ENCODE measurements at places on chromosomes 16 and 17.

DNA sequence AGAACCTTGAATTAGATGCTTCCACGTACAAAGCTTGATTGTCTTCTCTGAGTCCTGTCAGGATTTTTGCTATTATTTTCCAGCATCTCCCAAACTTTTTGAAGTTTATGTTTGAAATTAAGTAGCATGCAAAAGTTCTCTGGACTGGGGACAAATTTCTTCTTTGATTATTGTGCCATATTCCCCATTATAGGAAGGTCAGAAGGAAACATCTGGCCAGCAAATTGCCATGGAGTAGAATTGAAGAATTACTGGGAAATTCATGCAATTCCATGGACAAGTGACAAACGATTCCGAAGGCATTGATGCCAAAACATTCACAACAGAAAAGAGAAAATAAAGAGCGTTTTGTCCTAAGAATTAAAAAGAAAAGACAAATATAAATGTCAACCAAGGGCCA lies 737.2 kb downstream of the CDH11 start:
- no peak for DNase-seq

DNA sequence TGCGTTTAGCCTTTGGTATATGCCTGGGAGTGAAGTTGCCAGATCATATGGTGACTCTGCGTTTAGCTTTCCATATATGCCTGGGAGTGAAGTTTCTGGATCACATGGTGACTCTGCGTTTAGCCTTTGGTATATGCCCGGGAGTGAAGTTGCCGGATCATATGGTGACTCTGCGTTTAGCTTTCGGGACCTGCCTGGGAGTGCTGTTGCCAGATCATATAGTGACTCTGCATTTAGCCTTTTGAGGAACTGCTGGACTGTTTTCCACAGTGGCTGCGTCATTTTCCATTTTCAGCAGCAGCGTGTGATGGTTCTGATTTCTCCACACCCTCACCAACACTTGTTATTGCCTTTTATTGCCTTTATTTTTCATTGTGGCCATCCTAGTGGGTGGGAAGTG lies 73.0 kb downstream of the OR1D5 start:
- no peak for DNase-seq

GRCh38 chr16:1575578-1575977 lies 36.3 kb downstream of the IFT140 start:
- DNase-seq: no peak

- no peak for DNase-seq
Observed at GRCh38 chr17:2048805-2049204, 6.1 kb upstream of the HIC1 start.

DNA sequence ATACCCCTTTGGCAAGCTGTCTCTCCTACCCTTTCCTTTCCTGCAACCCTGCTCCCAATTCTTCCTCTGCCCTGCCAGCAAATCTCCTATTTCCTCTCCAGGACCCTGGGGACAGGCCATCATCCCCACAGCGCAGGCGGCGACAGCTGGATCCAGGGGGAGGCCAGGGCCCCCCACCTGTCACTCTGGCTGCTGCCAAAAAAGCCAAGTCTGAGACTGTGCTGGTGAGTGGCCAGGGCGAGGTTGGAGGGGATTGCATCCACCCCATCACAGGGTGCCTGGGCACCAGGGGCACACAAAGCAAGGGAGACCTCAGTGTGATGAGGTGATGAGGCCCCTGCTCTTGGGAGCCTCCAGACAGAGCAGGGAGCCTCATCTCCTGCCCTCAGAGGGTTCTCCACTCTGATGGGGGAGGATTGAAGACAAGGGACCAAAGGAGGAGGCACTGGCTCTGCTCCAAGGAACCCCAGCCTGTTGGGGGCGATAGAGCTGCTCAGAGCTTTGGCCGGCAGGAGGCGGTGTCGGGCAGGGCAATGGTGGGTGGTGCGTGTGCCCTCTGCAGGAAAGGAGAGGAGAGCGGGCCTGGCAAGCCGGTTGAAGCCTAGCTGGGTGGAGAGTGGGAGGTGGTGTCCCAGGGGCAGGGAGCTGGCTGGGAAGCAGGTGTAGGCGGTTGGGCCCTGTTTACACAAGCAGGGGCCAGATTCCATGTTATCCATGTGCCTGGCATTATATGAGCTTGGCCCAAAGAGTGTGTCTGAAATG lies 15.6 kb upstream of the PDK2 start:
- DNase-seq: no peak

DNA sequence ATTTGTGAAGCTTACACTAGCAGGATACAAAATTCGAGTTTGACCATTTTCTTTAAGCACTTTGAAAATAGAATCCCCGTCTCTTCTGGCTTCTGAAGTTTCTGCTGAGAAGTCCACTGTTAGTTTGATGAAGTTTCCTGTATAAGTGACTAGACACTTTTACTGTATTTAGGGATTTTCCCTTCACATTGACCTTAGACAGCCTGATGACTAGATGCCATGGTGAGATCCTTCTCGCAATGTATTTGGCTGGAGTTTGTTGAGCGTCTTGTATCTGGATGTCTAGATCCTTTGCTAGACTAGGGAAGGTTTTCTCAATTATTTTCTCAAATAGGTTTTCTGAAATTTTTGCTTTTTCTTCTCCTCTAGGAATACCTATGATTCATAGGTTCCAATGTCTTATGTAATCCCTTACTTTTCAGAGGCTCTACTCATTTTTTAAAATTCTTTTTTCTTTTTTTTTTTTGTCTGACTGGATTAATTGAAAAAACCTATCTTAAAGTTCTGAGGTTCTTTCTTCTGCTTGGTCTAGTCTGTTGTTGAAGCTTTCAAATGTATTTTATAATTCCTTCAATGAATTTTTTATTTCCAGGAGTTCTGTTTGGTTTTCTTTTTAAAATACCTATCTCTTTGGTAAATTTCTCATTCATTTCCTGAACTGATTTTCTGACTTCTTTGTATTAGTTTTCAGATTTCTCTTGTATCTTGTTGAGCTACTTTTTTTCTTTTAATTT lies 63.7 kb upstream of the ABCC11 start:
- no peak for DNase-seq

DNA sequence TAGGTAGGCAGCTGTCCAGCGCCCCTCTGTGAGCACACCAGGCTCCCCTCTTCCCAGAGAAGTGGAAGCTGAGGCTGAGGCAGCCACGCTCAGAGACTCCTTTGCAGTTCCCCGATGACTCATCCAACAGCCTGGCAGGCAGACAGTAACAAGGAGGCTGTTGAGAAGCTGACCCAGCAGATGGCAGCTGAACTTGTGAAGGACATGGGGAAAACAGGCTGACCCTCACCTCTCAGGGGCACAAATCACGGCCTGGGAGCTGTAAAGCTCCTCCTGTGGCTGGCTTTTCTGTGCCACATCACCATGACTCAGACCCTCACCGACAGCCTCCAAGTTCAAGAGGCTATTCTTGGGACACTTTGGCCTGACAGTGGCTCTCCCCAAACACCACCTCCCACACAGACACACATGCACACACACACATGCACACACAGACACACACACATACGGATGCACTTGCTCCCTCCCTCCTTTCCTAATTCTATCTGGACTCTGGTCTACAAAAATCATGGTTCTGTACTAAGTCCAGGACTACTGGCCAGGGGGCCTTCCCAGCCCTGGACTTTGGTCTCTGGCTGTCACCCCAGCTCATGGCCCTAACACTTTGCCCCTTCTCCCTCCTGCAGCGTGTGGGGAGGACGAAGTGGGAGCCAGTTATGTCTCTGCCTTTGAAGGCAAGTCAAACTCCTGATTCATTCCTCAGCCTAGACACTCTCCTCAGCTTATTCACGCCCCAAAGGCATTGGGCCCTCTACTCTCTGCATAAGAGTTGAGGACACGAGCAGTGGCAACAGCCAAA lies 23.2 kb downstream of the MAP3K14 start:
- no peak for DNase-seq

DNA sequence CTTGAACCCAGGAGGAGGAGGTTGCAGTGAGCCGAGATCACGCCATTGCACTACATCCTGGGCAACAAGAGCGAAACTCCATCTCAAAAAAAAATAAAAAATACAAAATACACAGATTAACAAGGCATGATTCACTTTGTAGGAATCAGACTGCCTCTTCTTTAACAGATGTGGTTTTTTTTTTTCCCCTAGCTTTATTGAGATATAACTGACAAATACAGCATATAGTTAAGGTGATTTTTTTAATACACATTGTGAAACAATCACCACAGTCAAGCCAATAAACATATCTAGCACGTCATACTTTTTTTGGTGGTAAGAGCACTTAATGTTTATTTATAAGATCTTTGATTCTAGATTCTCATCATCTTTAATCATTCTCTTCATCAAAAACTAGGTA lies 87.8 kb downstream of the SPAG9 start:
- no peak for DNase-seq

GRCh38 chr17:1920948-1921351 lies 91.1 kb downstream of the RPA1 start:
- DNase-seq: no peak

- DNase-seq: no peak
Observed at GRCh38 chr17:44444735-44445105, 55.3 kb upstream of the ITGA2B start.

- no peak for DNase-seq
Observed at GRCh38 chr17:72353502-72353901, 232.7 kb downstream of the SOX9 start.

DNA sequence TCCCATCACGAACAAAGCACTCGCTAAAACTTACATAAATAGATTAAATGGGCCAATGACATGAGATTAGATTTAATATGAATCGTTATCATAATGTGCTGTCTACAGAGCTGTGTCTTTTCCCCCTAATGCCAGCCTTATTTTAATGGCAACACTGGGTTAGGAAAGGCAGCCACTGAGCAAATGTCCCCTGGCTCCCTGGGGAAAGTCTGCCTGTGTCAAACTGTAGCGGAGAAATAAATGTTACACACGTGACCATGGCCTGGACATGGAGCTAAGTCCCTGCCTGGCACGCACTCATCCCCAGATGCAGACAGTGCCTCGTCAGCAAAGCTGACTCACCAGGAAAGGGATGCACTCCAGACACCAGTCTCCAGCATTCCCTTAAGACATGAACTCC lies 61.3 kb upstream of the SDK2 start:
- DNase-seq: no peak

- no peak for DNase-seq
Observed at GRCh38 chr17:75861927-75862317, 6.8 kb upstream of the WBP2 start.

DNA sequence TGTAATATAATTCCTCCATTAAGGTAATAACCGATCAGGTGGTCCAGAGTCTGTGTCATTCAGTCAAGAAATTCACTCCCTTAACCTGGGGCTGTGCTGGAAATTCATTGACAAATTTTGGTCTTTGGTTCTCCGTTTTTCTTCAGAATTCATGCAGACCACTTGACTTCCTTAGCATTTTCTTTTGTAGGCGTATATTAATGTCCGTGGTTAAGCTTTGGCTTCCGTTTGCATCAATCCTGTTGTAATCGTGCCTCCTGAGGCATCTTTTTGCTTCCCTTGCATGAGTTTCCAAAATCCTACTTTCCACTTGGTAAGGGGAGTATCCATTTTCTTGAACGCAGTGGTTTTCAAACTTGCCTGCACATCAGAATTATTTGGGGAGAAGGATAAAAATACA lies 9.0 kb downstream of the LRRC37B start:
- no peak for DNase-seq

- DNase-seq: peak; percentile 76
Observed at GRCh38 chr17:43388359-43389045, 10.3 kb upstream of the ARL4D start.

DNA sequence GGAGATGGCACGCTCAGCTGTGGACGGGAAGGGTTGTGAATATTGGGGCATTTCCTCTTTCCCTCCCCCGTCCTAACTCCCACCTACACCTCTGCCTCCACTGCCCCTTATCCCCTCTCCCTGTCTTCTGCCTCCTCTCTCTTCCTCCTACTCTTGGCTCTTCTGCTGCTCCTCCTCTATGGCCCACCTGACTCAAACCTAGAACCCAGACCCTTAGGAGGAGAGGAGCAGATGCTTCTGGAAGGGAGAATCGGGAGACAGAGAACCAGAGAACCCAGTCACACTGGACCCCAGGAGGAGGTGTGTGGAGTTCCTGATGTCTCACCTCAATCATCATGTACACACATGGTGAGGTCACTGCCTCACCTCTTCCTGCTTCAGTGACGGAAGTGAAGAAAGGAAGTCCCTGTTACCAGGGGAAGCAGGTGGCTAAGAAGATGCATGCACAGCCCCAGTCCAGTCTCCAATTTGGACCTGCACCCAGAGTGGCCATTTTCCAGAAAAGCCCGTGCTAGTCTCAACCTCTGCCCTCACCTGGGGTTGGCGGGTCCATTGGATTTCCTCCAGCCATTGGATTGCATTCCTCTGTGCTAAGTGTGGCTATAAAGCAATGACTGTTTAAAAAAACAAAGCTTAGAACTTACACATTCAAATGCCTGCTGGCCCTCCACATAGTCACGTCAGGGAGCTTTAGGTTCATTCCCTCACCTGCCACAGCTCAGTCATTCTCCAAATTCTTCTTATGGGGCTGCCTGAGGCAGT lies 4.0 kb downstream of the RNF222 start:
- no peak for DNase-seq

Data from stimulated activated CD8-positive, alpha-beta memory T cell treated with anti-CD3 and anti-CD28 coated beads, Interleukin-12 subunit alpha, Interleukin-12 subunit beta, amount 100 ng/mL, for 1 hour (primary cell).